Suppressor macrophage treated with lipopolysaccharide for 4 hours (primary cell): ENCODE measurements at places on chromosomes 7 and 10.

DNA sequence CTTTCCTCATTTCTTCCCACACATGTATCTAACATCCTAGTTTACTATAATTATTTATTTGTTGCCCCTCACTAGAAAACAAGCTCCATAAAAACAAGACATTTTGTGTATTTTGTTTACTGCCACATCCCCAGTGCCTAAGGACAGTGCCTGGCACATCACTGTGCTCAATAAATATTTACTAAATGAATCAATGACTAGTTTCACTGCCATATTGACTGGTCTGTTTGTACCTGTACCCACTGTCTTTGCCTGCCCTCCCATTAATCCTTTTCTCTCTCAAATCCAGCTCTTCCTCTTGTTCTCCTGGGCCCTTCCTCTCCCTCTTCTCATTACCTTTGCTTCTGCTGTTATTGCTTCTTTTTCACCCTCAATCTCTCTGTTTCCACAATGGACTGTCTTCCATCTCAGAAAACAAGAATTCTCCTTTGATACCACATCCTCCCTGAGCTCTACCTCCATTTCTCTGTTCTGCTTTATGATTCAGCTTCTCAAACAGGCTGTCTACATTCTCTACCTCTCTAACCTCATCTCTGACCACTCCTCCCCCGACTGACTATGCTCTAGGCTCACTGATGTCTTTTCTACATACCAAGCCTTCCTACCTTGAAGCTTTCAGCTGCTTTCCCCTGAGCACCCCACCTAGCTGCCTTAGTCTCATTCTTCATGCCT lies 8.3 kb upstream of the FAM133B start:
- no peak for DNase-seq

- no peak for DNase-seq
Observed at GRCh38 chr10:133110609-133111275, 23.0 kb downstream of the ADGRA1 start.

GRCh38 chr7:37354656-37355131 lies 94.0 kb downstream of the ELMO1 start:
- DNase-seq, result peak; percentile 76

DNA sequence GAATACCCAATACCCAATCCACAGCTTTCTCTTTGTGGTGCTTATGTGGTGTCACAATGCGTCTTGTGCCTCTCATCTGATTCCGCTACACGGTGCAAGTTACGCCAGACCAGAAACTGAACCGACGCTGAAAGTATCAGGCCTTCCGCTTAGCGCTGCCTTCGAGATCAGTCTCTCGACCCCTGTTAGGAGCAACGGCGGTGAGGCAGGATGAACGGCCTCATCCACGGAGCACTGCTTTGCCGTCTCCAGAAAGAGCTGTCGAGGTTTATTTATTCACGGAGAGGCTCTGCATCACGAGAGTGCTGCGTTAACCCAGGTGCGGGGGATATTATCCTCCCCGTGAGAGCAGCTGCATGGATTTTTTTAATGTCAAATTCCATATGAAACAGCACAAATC lies 464.3 kb downstream of the DNAJB6 start:
- no peak for DNase-seq

DNA sequence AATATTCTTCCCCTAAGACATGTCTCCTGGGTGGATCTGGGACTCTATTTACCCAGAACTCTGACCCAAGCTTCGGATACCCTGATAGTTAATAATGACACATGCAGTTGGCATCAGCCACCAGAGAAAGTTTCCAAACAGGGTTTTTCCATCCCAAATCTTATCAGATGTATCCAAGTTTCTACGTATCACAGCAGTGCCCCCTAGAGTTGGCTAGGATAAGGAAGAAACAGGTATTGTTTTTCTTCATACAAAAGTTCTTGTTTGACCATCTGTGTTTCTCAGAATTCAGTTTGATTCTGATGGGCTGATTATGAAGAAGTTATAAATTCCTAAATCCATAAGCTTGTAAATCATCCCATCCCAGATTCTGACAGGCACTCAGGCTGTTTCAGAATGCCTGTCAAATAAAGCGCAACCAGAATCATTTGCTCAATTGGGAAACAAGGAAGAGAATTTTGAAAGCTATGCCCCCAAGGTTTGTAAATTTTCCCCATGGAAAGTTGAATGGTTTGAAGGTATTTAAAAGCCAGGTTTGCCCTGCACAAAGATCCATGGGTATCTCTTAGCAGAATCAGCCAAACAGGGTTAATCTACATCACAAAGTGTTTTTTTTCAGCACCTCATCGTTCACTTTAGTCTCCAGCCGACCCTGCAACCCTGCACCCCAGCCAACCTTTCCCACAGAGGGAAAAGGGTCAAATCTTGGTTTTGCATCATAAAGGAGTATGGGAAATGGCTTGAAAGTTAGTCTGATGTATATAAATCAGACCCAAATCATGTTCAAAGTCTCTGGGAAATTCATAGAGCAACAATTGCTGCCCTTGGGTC lies 47.4 kb downstream of the NRAP start:
- peak; percentile 13 for DNase-seq

DNA sequence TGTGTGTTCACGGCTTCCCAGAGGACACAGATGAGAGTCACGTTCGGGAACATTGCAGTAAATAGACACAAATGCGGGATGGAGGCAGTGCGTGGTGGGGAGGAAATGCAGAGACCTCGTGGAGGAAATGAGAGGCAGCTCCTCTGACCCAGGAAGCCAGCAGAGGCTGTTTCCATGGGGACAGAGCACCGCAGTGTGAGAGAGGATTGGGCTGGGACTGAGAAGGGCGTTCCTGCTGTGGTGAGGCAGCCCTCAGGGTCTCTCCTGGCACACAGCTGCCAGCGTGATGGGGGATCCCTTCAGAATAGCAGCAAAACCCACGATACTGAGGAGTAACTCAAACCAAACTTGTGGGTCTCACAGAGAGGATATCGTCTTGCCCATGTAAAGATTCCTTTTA lies 21.7 kb upstream of the BHLHA15 start:
- DNase-seq, result no peak

- DNase-seq, result no peak
Observed at GRCh38 chr10:75426880-75427279, 4.5 kb upstream of the LRMDA start.

DNA sequence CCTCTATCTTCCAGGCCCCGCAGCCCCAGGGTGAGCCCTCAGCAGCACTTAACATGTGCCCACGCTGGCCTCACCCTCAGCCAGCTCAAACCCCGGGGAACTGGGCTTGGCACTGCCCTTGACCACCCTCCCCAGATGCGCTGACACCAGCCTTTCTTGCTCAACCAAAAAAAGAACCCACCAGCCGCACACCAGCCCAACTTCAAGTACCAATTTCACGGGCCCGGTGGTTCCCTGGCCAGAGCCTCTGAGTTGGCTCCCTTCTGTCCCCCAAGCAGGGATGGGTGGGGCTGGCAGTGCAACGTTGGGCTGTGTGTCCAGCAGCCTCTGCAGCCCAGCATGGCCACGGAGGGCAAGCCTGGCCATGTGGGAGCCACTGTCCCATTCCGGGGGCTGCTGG lies 96.3 kb downstream of the COL13A1 start:
- no peak for DNase-seq

- no peak for DNase-seq
Observed at GRCh38 chr7:44289341-44290251, 35.8 kb downstream of the CAMK2B start.

DNA sequence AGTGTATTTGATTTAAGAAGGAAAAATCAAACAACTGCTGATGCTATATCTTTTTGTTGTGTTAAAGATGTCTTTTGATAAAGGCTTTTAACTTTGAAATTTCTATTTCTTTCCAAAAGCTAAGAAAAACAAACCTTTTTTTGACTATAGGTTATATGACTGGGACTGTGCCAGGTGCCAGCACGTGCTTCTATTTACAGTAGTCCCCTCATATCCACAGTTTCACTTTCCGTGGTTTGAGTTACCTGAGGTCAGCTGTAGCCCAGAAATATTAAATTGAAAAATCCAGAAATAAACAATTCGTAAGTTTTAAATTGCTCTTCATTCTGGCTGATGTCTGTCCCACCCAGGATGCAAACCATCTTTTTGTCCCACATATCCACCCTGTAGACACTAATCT lies 104.3 kb downstream of the BBS9 start:
- DNase-seq, result no peak

DNA sequence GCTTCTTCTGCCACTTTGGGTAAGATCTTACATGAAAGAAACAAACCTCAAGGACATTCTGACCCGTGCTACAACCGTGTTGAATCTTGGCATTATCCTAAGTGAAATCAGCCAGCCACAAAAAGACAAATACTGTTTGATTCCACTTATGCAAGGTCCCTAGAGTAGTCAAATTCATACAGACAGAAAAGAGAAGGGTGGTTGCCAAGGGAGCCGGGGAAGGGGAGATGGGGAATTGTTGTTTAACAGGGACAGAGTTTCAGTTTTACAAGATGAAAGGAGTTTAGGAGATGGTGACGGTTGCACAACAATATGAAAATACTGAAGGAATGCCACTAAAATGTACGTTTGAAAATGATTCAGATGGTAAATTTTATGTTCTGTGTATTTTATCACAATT lies 12.2 kb upstream of the CLEC2L start:
- no peak for DNase-seq

GRCh38 chr10:92187101-92187500 lies 103.8 kb downstream of the CPEB3 start:
- DNase-seq, result no peak

DNA sequence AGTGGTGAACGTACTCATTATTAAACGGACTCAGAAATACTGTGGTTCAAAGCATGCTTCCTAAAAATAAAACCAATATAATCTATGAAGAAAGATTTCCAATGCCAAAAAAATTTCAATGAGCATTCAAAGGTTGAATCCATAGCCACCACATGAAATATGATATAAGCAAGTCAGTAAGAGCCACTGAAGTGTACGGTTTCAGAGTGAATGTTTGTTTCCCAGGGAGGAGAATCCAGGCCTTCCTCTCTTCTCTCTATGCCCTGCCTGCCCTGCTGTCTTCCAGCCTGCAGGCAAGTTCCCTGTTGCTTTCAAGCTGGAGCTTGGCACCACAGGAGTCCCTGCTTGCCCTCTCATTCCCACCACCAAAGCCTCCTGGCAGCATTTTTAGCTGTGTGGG lies 1171.6 kb upstream of the C7orf33 start:
- DNase-seq, result no peak

GRCh38 chr10:102863660-102864059 lies 5.6 kb upstream of the AS3MT start:
- DNase-seq, result no peak

GRCh38 chr7:73489976-73490375 lies 32.1 kb downstream of the BAZ1B start:
- DNase-seq, result no peak

- no peak for DNase-seq
Observed at GRCh38 chr10:116151076-116151475, 121.9 kb downstream of the GFRA1 start.

GRCh38 chr10:59831658-59832503 lies 74.5 kb downstream of the CCDC6 start:
- no peak for DNase-seq

- no peak for DNase-seq
Observed at GRCh38 chr10:89942217-89942616, 240.8 kb downstream of the KIF20B start.

DNA sequence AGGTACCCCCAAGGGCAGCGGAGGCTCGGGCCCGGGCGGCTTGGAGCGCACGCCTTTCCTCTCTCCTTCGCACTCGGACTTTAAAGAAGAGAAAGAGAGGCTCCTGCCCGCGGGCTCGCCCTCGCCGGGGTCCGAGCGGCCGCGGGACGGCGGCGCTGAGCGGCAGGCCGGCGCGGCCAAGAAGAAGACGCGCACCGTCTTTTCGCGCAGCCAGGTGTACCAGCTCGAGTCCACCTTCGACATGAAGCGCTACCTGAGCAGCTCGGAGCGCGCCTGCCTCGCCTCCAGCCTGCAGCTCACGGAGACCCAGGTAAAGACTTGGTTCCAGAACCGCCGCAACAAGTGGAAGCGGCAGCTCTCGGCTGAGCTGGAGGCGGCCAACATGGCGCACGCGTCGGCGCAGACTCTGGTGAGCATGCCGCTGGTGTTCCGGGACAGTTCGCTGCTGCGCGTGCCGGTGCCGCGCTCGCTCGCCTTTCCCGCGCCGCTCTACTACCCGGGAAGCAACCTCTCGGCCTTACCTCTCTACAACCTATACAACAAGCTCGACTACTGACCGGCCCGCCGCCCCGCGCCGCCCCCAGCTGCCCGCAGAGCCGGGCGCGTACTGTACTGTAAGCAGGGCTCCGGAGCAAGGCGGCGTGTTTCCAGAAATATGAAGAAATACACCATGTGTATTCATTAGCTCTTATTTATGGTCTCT lies 1.8 kb downstream of the HMX2 start:
- peak; percentile 45 for DNase-seq

- no peak for DNase-seq
Observed at GRCh38 chr10:1037098-1037497, 11.4 kb upstream of the IDI2 start.
